ENCODE measurements at places on chromosomes 5 and 9.

DNA sequence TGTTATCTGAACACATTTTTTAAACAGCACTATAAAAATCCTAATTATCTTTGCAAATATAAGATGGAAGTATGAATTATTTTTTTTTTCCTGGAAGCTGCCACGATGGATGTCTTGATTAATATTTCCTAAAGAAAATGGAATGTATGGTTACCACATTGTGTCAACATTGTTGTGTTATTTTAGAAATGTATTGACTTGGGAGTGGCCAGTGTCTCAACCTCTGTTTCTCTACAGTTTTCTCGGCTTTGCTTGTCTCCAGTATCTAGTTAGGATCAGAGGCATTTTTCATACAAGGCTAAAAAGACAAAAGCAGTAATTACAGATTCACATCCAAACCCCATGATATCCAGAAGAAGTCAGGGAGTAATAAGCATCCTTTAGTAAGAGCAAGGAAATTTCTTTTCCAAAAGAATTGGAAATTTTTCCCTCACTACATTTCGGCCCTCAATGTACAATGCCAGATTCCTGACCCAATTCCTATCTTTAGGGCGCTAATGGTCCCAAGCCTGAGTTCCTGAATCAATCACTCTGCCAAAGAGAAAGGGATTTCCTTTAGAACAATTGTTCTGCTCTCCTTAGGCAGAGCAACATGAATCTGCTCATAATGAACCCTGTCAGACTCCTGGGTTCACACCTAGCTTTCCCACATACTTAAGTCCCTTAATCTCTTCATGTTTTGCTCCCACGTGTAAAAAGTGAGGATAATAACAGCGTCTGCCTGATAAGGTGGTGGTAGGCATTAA, 111.7 kb downstream of the EDIL3 start:
- DNase-seq, result no peak

DNA sequence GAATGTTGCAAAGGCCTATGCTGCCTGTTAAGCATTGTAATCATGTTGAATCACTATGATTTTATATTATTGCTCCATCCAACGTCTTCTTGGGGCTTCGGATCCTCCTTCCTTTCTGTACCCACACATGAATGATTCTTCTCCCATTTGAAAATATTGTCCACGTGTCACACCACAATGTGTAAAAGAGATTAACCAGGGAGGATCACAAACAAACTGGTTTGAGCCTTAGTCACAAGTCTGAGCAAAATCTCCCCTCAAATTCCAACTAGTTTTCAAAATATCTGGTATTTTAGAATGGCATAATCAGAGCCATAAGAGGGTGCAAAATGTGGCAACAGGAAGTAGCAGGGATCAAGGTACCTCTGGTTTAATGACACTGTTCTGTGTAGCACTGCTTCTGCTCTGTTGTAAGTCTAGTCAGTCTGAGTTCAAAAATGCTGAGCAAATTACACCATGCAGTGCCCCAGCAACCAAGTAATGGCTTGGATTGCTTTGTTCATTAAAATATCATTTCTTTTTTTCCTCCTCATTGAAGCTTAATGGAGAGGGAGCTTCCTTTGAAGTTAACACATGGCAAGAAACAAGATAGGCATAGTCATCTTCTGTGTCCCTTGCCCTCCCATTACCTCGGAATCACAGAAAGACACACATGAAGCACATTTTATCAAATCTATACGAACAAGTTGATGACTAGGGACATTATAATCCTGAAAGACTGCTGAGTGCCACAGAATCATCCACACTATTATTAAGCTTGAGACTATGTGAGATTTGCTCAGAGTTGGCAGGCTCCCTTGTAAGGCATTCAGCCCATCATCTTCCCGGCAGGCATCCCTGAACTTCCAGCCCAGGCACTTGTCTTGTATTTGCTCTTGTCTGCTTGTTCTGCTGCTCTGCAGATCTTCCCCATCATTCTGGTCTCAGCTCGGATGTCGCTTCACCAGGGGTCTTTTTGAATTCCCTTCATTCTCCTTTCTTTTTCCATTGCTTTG, 102.0 kb upstream of the PRLR start:
- DNase-seq, result no peak

DNA sequence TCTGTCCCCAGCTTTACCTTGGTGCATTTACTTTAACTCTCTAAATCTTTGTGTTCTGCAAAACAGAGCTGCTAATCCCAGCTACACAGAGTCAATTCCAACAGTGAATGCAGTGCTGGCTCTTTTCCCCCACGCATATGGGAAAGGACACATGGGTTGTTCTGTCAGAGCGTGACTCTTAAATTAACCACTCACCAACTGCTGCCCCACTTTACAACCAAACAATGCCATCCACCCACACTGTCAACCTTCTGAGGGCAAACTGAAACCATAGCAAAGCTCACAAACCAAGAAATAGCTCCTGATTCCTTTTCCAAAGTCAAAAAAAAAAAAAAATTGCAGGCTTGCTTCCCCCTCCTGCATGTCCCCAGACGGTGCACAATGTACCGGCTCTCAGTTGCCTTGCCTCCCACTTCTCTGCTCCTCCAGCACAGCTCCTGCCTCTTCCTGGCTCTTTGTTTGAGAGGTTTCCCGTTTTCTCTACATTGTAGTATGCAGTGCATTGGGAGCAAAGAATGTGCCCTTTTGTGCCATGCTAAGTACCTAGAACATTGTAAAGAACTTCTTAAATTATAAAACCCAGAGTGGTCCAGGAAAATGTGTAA, 151.5 kb upstream of the DAPK1 start:
- DNase-seq, result no peak

DNA sequence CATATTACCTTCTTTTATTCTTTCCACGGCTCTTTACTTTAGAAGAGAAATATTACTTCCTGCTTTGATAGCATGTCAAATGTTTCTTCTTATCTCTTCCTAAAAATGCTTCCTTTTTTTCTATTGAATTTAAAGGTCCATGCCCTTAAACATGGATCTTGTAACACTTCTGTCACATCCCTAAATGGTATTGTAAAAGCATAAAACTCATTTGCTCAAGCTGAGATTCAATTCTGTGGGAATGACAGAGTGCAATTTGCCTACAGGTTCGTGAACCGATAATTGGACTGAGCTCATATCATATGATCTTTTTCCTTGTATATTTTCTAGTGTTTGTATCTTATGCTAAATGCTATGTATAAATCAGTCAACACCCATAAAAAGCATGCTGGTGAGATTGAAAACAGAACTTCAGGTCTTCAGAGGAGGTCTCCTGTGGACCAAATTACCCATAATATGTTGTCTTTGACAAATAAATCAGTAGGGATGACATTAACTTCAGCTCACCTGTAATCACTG, 429.3 kb downstream of the TMEM232 start:
- DNase-seq, result no peak

GRCh38 chr9:127209948-127210640, 54.5 kb upstream of the GARNL3 start:
- no peak for DNase-seq

DNA sequence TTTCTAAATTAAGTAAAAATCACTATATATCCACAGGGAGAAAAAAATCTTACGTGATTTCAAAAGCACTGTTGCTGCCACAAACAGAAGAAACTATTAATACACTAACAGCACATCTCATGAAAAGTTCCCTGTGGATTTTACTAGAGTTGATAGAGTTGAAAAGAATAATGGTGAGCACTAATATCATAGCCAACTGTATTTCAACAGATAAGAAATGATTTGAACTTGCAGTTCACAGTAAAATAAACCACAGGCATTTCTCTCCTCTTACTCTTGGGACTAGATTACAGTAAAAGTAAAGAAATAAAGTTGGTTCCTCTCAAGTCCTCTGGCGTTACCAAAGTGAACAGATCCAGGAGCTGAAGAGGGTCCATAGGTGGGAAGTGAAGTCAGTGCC, 27.9 kb downstream of the AGTPBP1 start:
- no peak for DNase-seq

DNA sequence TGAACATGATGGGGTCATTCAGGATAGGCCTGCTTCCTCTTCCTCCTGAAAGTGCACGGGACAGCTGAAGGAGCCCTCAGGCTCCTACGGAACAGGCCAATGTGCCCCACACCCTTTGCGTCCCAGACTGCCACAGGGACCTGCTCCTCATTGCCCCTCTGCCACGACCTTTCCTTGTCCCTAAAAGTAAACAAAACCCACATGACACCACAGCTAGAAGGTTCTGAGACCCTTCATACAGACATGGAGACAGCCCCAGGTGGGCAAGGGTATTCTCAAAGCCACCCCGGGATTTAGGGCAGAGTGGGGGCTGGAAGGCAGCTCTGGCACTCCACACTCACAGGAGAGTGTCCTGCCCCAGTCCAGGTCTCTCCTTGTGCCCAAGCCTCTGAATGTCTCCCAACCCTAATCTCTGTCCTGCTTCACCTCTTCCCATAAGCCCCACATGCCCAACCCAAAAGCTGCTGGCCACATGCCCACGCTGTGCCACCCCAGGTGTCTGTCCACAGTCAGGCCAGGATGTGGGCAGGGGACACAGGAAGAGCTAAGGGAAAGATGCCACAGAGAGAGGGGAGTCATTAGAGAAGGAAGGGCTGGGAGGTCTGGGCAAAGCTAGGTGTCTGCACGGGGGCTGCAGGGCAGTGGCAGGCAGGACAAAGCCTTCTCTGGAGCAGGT, 800 bp downstream of the AMBP start:
- DNase-seq, result no peak

- DNase-seq, result no peak
These were observed 212.1 kb upstream of the NUDT12 start for GRCh38 chr5:103774721-103775120.

DNA sequence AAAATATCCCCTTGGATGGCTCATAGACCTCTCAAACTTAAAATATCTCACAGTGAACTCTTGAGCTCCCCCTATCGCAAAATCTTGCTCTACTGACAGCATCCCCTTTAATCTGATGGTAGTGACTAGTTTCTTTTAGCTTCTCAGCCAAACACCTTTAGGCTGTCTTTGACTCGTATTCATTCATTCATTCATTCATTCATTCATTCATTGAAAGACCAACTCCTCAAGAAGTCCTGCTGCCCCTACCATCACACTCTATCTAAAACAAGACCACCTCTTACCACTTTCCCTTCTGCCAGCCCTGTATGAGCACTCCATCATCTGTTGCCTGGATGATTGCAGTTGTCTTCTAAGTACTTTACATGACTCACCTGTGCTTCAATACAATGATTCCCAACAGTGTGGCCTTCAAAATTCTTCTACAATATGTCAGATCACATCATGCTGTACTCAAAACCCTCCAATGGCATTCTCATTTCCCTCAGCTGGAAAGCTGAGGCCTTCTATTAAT, 46.8 kb downstream of the ITGA2 start:
- DNase-seq, result peak; percentile 12

DNA sequence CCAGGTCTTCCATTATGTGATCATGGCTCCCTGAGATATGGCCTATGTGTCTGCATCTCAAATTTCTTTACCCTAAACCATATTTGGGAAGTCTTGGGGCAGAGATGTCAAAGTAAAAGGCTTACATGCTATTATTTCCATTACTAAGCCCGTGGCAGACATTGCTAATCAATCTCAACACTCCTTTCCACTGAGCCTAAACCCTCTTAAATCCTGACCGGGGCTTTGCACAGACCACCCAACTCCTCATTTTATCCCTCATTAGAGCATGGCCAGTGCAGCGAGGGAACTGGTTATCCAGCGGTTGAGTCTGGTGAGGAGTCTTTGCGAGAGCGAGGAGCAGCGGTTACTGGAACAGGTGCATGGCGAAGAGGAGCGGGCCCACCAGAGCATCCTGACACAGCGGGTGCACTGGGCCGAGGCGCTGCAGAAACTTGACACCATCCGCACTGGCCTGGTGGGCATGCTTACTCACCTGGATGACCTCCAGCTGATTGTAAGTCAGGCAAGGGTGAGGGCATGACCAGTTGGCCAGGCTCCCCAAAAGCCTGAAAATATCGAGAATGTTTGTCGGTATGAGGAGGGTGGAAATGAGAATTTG, 11.0 kb downstream of the BSPRY start:
- no peak for DNase-seq

DNA sequence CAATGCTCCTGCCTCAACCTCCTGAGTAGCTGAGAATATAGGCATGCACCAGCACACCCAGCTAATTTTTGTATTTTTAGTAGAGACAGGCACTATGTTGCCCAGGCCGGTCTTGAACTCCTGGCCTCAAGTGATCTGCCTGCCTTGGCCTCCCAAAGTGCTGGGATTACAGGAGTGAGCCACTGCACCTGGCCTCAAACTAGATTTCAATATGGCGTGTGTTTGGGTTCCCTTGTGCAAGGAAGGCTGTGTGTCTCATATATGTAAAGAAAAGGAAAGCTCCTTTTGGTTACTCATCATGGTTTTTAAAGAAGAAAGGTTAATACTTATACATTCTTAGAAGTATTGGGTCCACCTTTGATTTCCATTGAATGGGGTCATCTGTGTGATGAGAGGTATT, 70.7 kb downstream of the ANKRD33B start:
- DNase-seq, result no peak

DNA sequence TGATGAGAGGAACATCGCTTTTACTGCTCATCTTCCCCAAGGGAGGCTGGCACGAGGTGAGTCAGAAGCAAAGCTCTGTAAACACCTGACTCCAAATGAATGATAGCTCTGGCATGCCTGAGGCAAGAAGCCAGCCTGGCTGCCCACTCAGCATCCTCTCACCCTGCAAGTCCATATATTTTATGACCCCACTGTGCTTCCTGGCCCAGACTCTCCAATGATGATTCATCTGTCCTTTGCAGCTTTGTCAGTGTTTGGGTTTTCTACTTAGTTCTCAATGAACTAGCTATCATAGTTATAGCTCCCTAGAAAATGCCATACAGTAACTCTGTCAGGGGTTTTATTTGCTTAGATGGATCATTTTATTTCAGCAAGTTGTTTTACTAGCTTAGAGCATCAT, 52.1 kb upstream of the FSTL4 start:
- no peak for DNase-seq

- no peak for DNase-seq
These were observed 30.0 kb upstream of the RNF130 start for GRCh38 chr5:180101451-180102105.

DNA sequence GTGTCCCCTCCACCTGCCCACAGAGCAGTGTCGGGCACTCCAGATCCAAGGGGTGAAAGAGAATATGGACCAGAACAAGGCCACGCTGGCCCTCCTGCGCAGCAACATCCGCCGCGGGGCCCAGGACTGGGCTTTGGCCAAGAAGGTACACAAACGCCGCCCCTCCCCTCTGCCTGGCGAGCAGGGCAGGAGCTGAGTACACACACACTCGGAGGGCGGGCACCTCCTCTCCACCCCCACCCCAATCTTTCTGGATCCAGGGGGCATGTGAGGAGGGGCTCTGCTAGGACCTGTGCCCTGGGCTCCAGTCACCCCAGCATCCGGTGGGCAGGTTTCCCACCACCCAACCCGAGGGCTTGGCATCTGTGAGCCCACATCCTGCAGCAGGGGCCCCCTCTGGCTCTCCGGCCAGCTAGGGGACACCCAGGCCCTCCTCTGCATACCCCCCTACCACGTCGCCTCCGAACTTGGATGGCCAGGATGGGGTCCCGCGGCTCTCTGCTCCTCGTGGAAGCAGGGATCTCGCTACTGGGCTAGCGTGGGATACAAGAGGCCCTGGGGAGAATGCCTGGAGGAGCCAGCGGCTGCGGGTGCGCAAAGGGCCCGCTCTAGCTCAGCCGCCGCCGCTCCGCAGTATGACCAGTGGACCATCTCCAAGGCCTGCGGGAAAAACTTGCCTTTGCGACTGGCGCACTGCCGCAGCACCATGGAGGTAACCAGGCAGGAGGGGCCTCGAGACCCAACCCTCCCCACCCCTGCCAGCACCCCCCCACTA, 3.1 kb downstream of the CCDC183 start:
- no peak for DNase-seq

GRCh38 chr5:172004824-172005237, 1.6 kb downstream of the FBXW11 start:
- no peak for DNase-seq
